CD4-positive, alpha-beta memory T cell (primary cell): ENCODE measurements at places on chromosomes 1 and 21. TPM values are rescaled to one million over a fixed set of nuclear protein-coding genes. Genes with fewer than 3 reads are reported as not detected.

The CCDC30 gene
- total RNA-seq, result 7.1 TPM

The RBM8A gene
- total RNA-seq, result 122 TPM

The SLC6A17 gene
- total RNA-seq, result not detected

The NBPF3 gene
- 14.3 TPM for total RNA-seq

The OR2T33 gene
- not detected for total RNA-seq

The PTGS2 gene
- not detected for total RNA-seq

GRCh38 chr1:32900956-32901822, at the start of gene TMEM54:
Gene TMEM54 (minus strand): TSS chr1:32901389. CDS start chr1:32901238, 151 bp downstream.
- no peak for DNase-seq
- H3K4me1 ChIP-seq, result peaks cover 9% of the 10 kb centered on the region
- H3K36me3 ChIP-seq, result no peaks in the 10 kb centered on the region
- H3K27me3 ChIP-seq, result peaks cover 13% of the 10 kb centered on the region

GRCh38 chr1:51168266-51168845, 66.3 kb downstream of the C1orf185 start:
- no peak overlapping the region for H3K27ac ChIP-seq
- H3K27me3 ChIP-seq, result no peaks in the 10 kb centered on the region

DNA sequence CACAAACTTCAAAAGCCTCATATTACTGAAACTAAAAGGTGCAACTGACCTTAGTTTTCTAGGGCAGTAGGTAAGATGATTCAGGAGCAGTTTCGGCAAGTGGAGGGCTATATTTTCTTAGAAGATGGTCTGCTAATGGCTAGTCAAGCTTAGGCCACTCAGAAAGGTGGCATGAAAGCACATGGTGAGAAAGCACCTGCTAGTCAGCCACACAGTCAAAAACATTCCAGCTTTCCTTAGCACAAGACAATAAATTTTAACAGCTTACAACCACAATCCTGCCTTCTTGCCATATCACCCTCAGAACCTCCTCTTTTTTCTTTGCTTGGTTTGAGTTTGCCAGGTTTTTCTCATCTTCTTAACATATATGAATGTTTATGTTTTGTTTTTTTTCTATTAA, 81.1 kb upstream of the SLFNL1 start:
- H3K27me3 ChIP-seq, result no peaks in the 10 kb centered on the region
- DNase-seq, result no peak
- no peaks in the 10 kb centered on the region for H3K4me1 ChIP-seq
- H3K36me3 ChIP-seq, result no peaks in the 10 kb centered on the region

DNA sequence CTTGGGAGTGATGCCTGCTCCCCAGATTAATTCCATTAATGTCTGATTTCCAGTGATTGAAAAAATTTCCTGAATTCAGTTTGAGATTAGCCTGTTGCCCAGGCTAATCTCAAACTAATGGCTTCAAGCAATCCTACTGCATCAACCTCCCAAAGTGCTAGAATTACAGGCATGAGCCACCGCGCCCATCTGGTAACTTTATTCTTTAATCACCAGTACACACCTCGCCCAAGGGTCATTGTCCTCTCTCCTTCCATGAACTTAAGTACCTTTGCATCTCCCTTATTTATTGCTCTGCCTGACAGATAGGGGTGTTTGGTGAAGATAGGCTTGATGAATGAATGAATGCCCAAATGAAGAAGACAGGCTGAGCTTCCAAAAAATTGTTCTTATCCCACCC, 366.5 kb downstream of the SIPA1L2 start:
- no peaks in the 10 kb centered on the region for H3K4me1 ChIP-seq
- H3K27ac ChIP-seq, result no peak overlapping the region
- no peaks in the 10 kb centered on the region for H3K27me3 ChIP-seq
- H3K36me3 ChIP-seq, result no peaks in the 10 kb centered on the region

- no peak overlapping the region for H3K27ac ChIP-seq
- DNase-seq, result no peak
- H3K36me3 ChIP-seq, result no peaks in the 10 kb centered on the region
- H3K27me3 ChIP-seq, result no peaks in the 10 kb centered on the region
Observed at GRCh38 chr1:199786695-199787094, 240.8 kb upstream of the NR5A2 start.

DNA sequence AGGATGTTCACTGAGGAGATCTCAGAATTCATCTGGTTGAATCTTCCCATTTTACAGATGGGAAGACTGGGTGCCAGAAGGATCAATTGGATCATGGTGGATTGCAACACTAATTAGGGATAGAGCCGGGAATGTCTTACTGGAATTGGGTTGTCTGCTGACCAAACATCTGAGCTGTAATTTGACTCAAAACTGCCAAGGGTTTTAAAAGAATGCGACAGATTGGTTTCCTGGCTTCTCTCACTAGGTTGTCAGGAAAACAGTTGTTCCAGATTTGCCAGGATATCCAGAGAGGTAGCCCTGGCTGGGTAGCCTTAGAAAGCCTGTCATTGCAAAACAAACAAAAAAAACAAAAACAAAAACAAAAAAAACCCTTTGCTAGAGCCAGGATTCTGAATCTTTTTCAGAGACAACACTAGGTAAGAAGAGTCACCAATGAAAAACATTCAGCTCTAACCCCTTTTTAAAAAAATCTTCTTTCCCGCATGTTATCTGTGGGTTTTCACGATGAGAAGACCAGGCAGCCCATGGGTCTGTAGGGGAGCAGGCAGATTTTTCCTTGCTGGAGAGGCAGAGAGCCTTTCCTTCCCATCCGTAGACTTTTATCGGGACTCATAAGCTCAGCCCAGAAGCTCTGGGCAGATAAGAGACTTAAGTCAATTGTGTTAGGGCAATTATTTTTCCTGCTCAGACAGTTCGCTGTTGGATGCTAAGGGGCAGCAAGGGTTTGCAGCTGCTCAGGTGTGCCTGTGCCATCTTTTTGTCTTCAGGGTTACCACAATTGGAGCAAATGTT, 418.9 kb downstream of the PRDM2 start:
- H3K27ac ChIP-seq, result no peak overlapping the region
- no peaks in the 10 kb centered on the region for H3K4me1 ChIP-seq
- no peak for DNase-seq
- no peaks in the 10 kb centered on the region for H3K36me3 ChIP-seq
- no peaks in the 10 kb centered on the region for H3K27me3 ChIP-seq

DNA sequence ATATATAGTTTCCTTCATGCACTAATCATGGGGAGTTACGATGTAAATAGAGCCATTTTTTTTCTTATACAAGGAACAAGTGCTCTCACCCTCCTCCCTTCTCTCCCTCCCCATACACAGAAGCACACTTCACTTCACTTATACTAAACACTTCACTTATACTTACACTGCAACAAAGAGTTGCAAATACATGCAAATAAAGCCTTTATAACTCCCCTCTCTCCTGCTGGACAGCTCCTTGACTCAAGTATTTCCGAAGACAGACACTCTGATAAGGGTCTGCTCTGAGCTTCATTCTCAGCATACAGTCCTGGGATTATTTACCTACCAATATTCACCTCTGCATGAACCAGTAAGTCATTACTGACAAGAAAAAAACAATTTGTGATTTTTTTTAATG, 35.6 kb upstream of the ERG start:
- no peak overlapping the region for H3K27ac ChIP-seq
- H3K4me3 ChIP-seq, result no peak overlapping the region
- H3K27me3 ChIP-seq, result no peaks in the 10 kb centered on the region
- H3K36me3 ChIP-seq, result no peaks in the 10 kb centered on the region

DNA sequence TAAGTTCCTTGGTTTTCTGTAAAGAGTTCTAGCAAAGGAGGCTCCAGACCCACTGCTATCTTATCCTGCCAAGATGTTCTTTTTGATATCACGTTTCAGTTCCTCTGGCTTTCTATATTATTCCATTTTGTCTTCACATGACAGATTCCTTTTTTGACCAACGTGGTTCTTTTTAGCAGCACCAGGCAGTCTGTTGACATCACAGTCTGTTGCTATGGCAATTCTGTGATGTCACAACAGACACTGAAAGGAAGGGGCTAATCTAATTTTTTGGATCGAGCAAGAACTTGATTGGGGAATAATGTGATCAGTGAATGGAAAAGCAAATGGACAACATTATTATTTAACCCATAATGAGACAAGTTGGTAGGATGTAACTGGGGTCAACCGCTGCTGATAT, 64.5 kb upstream of the GOLT1A start:
- H3K27me3 ChIP-seq, result no peaks in the 10 kb centered on the region
- H3K4me3 ChIP-seq, result no peak overlapping the region
- H3K36me3 ChIP-seq, result no peaks in the 10 kb centered on the region
- no peaks in the 10 kb centered on the region for H3K4me1 ChIP-seq
- no peak for DNase-seq
- H3K27ac ChIP-seq, result no peak overlapping the region

GRCh38 chr21:44319407-44320065, 19.7 kb downstream of the CFAP410 start:
- no peaks in the 10 kb centered on the region for H3K27me3 ChIP-seq
- no peak overlapping the region for H3K4me3 ChIP-seq
- H3K27ac ChIP-seq, result no peak overlapping the region
- no peaks in the 10 kb centered on the region for H3K4me1 ChIP-seq

- H3K27me3 ChIP-seq, result no peaks in the 10 kb centered on the region
- no peak for DNase-seq
- no peak overlapping the region for H3K27ac ChIP-seq
- H3K36me3 ChIP-seq, result no peaks in the 10 kb centered on the region
Observed at GRCh38 chr1:103945774-103946173, 196.1 kb downstream of the AMY1C start.

DNA sequence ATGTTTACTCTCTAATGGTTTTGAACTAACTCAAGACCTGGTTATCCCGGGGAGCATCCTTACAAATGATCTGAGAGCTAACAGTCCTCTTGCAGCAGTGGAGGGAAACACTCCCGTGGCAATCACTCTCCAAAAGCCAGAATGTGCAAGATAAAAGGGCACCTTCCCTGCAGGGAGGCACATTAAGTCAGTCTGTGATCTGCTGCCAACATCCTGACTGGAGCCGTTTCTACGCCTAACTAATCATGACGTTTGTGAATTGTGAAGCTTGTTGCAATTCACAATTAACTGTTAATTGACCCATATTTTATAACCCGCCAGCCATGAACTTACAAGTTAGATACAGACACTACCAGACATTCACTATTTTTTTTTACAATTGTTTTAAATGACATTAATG, 52.1 kb upstream of the LGALS8 start:
- H3K4me3 ChIP-seq, result no peak overlapping the region
- peaks cover under 1% of the 10 kb centered on the region for H3K4me1 ChIP-seq
- H3K36me3 ChIP-seq, result no peaks in the 10 kb centered on the region

GRCh38 chr1:76640092-76640491, 227.2 kb upstream of the ST6GALNAC5 start:
- no peak overlapping the region for H3K4me3 ChIP-seq
- H3K27ac ChIP-seq, result no peak overlapping the region
- DNase-seq, result no peak
- no peaks in the 10 kb centered on the region for H3K27me3 ChIP-seq

DNA sequence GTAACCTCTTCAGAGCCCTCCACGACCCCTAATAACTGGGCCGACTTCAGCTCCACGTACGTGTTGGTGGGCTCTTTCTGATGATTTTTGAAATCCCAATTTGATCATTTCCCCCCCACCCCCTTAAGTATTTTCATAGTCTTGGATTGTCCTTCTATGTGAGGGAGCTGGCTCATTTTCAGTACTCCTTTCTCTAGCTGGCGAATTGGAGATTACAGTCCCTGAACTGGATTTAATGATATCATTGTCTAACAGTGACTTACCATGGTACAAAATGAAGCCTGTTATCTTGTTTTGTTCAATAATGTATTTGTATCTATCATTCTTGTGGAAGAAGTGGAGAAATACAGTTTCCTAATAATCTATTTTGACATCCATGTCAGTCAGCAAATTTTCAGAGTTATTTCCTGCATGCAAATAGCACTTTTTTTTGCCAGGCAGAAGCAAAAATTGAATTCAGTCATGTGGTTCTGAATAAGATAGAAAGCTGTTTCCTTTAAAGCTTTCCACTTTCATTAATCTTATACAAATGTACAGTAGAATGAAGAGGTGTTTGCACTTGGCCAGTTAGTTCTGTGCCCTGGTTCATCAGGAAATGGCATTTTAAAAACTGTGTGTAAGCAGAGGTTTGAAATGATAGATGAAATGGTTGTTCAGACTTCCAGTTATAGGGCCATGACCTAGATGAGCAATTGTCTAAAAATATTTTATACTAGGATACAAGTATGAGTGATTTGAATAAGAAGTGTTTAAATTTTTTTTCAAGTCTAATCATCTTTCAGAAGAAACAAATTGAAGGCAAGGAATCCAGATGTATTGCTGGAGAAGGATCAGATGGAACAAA, 104.2 kb downstream of the ATP5PO start:
- H3K4me1 ChIP-seq, result no peaks in the 10 kb centered on the region
- H3K4me3 ChIP-seq, result no peak overlapping the region
- no peaks in the 10 kb centered on the region for H3K27me3 ChIP-seq
- no peaks in the 10 kb centered on the region for H3K36me3 ChIP-seq

DNA sequence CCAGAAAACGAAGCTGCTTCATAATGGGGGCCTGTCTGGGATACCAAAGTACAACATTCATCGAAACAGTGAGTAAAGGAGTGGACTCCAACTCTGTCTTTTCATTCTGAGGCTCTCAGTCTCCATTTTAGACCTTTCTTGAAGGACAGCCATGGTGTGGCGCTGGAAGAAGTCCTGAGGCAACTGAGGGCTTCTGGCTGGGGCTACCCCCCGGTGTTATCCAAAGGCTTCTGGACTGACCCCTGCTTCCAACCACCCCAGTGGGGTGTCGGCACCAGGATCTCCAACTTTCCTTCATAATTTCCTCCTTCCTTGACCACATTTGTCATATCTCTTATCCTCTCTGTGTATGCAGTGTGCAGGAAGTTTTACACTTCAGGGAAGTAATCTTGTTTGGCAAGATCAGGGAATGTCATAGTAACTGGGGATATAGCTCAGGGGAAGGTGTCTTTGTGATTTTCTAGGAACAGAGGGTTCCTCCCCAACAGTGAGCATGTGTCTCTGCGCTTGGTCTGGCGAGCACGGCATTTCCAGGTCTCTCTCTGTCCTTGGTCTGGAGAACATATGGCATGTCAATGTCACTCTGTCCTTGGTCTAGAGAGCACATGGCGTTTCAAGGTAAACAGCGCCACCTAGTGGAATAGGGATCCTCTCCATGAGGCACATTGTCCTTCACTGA, 19.4 kb upstream of the BSDC1 start:
- H3K27me3 ChIP-seq, result no peaks in the 10 kb centered on the region
- no peak overlapping the region for H3K4me3 ChIP-seq
- no peaks in the 10 kb centered on the region for H3K36me3 ChIP-seq
- H3K4me1 ChIP-seq, result no peaks in the 10 kb centered on the region

DNA sequence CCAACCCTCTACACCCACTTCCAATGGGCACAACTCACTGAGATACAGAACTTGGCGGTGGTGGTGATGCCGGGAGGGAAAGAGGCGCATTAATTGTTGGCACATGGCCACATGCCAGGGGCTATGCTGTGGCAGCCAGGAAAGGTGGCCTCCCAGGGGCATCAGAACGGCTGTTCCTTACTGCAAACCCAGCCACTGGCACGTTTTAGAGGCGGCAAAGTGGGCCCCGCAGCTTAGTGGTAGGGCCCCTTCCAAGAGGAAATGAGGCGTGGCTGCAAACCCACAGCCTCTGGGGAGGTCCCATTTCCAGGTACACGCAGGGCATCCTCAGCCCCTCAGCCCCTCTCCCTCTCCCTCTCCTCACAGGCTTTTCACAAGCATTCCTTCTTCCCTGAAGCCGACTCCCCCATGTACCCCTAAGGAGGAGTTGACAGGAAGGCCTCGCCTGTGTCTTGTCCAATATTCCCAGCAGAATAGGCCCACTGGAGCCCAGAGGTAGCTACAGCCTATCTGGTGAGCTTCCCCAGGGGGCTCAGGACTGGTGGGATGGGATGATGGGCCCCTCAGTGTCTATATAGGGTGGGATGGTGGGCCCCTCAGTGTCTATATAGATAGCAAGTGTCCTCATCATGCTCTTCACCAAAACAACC, 166.2 kb downstream of the CLIC6 start:
- peaks cover 38% of the 10 kb centered on the region for H3K4me1 ChIP-seq
- no peak overlapping the region for H3K27ac ChIP-seq
- no peak for DNase-seq
- H3K36me3 ChIP-seq, result peaks cover 36% of the 10 kb centered on the region
- no peak overlapping the region for H3K4me3 ChIP-seq
